ENCODE measurements at places on chromosomes 12 and 14.
A peak's percentile ranks its signal among the peaks of the same experiment; 100 is the strongest.

- peak; percentile 61 for DNase-seq
Observed at GRCh38 chr14:21070083-21070609, at the start of gene ARHGEF40. TSS of gene ARHGEF40 (plus strand) at chr14:21070304. CDS start at chr14:21070397, 93 bp downstream.

DNA sequence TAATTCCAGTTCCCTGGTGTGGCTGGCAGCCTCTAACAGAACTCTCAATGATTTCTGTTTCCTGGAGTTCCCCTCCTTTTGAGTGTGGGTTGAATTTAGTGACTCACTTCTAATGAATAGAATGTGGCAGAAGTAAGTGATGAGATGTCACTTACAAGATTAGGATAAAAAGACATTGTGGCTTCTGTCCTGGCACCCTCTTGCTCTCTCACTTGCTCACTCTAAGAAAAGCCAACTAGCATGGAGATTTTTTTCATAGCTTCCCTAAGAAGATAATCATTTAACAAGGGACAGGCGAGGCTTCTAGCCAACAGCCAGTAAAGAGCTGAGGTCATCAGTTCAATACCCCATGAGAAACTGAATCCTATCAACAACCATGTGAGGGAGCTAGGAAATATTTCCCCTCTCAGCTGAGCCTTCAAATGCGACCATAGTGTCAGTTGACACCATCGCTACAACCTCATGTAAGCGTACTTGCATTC, 156.7 kb downstream of the TMTC3 start:
- DNase-seq = no peak

- no peak for DNase-seq
Observed at GRCh38 chr12:95700316-95700785, 90.2 kb downstream of the NTN4 start.

- DNase-seq = peak; percentile 78
Observed at GRCh38 chr12:5945071-5946008, at the start of gene ANO2. TSS of gene ANO2 (minus strand) at chr12:5945259. CDS start at chr12:5945217, 42 bp downstream.

DNA sequence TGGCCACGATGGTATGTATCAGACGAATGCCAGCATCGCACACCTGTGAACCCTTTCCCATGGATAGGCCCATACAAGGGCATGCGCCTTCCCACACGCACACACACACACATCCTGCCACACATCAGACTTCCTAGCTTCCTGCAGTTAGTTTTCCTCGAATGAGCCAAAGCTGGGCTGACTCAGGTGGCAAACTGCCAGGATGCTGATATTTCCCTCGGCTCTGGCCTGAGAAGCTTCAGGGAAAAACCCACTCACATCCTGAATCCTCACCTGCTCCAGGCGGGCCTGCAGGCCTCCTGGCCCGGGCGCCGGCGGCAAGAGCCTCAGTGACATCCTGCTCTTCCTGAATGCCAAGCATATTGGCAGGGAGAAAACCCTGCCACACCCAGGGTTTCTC, 22.4 kb downstream of the CALM1 start:
- DNase-seq = no peak

- DNase-seq = no peak
Observed at GRCh38 chr12:56128670-56129205, 671 bp downstream of the ESYT1 start.

Data from WERI-Rb-1 (cell line).